ENCODE measurements at places on chromosomes 4 and X.

DNA sequence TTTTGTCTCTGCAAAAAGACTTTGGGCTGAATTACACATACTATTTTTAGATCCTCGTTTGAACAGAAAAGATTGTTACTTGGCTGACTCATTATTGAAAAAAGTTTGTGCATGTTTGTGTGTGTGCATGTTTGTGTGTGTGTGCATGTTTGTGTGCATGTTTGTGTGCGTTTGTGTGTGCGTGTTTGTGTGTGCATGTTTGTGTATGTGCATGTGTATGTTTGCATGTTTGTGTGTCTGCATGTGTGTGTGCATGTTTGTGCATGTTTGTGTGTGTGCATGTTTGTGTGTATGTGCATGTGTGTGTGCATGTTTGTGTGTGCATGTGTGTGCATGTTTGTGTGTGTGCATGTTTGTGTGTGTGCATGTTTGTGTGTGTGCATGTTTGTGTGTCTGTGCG lies 201.1 kb upstream of the FAT1 start:
- no peak for DNase-seq

GRCh38 chr4:26132858-26133257 lies 188.0 kb upstream of the RBPJ start:
- DNase-seq: no peak

- no peak for DNase-seq
These were observed 20.4 kb downstream of the MSMO1 start for GRCh38 chr4:165347647-165348569.

DNA sequence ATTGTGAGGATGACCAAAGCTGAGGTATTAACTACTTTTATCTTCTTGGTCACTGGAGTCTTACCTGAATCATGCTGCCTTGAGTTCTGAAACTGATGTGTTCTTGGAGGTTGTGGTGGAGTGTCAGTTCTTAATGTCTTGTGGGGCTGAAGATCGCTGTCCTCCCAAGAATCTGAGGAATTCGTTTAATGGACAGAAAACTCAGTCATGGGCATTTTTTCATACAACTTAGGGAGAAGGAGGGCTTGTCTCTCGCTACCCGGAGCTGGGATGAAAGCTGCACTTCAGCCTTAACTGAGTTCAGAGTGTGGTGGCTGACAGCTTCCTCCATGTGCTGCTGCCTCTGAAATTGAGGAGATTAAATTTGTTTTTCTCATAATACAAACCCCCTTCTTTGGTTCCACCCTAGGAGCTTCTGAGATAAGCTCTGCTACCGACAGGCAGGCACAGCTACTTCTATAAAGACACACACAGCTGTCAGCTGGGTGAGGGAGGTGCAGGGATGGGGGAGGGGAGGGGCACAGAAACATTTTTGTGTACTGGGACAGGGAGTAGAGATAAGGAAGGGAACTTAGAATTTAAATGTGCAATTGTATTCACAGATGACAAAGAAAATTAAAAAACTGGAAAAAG lies 30.8 kb downstream of the RBBP7 start:
- DNase-seq: no peak

DNA sequence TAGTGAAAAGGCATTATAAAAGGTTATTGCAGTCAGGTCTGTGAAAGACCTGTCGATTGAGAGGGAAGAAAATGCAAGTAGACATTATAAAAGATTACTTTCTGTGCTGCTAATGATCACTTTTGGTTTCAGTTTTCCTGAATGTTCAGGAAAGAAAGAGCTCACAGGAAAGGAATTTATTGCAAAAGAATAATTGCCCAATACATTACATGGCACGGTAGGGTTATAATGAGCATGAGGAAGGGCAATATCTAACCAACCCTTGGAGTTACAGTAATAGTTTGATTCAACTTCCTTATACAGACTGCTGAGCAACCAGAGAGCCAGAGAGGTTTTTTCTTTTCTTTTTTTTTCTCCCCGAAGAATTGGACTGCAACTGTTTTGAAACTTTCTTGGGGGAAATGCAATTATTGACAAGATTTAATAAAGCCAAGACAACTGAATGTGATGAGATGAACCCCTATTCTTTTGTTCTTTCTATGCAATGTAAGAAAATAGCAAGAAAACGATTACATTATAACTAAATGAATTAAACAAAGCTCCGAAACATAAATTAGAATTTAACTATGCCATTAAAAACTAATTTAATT lies 247.0 kb downstream of the C4orf33 start:
- no peak for DNase-seq

GRCh38 chr4:144547678-144548298 lies 98.2 kb upstream of the HHIP start:
- DNase-seq: no peak

GRCh38 chrX:46279925-46280313 lies 265.3 kb downstream of the ZNF674 start:
- no peak for DNase-seq

DNA sequence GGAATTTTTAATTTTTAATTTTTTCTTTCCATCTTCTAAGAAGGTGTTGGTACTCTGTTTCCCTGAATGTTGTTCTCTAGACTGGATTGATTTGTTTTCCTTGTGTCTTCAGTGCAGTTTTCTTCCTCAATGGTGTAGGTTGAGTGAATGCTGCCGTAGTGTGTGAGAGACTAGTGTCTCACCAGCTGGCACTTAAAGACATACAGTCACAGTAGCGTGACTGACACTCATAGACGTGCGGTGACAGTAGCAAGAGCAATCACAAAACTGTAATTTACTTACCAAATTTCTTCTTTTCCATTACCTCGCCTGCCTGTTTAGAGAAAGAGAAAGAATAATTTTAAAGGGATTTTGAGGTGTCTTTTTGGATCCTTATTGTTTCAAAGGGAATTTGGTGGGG lies 21.4 kb upstream of the PGM2 start:
- no peak for DNase-seq

DNA sequence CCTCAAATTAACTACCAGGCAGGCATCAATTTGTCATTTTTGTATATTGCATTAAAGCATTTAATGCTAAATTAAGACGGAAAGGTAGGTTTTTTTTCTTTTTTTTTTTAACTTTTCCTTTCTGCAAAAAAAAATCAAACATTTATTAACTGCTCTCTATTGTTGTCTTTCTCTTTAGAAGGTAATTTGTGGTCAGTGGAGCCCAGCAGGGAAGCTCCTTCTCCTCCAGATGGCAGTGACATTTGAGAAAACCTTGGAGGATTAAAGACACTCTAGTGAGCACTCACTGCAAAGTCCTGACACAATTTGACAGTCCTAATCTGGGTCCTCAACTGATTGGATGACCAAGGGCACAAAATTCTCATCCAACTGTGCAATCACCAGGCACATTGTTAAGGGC lies 102.4 kb downstream of the SLIT2 start:
- DNase-seq: no peak

DNA sequence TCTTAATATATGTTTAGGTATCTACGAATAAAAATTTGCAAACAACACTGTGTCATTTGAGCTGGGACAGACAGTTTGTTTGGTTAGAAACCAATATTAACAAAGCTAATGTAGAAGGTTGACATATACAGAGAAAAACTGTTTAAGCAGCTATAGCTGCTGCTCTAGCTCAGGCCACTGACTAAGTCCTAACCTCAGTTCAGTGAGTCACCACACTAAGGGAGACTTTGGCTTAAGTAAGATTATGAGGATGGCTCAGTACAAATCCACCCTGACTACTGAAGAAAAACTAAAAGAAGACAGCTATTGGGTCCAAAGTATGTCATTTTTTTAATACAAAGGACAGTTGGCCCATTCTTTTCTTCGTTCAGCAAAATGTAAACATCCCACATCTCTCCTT lies 717.3 kb upstream of the ACTRT1 start:
- DNase-seq: no peak

DNA sequence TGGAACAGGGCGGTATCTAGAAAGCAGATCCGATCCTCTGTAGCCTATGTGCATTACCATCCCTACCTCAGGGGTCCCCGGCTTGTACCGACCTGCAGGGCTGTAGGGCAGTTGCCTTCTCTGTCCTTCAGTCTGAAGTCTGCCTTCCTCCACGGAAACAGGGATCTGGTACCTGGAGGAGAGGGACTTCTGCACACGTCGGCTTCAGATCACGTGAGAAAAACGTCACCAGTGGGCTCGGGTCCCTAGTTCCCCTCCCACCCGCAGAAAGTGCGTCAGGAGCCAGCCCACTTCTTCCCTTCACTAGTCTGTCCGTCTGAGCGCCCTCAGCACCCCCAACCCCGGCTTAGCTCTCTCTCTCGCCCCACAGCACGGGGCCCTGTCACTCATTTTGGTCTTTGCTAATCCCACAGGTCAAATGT lies at the start of gene TCEAL5:
Gene TCEAL5 (minus strand): TSS at position 170 of the 422 bp plus-strand sequence. CDS start 2,187 bp downstream, outside the sequence.
- no peak for DNase-seq

DNA sequence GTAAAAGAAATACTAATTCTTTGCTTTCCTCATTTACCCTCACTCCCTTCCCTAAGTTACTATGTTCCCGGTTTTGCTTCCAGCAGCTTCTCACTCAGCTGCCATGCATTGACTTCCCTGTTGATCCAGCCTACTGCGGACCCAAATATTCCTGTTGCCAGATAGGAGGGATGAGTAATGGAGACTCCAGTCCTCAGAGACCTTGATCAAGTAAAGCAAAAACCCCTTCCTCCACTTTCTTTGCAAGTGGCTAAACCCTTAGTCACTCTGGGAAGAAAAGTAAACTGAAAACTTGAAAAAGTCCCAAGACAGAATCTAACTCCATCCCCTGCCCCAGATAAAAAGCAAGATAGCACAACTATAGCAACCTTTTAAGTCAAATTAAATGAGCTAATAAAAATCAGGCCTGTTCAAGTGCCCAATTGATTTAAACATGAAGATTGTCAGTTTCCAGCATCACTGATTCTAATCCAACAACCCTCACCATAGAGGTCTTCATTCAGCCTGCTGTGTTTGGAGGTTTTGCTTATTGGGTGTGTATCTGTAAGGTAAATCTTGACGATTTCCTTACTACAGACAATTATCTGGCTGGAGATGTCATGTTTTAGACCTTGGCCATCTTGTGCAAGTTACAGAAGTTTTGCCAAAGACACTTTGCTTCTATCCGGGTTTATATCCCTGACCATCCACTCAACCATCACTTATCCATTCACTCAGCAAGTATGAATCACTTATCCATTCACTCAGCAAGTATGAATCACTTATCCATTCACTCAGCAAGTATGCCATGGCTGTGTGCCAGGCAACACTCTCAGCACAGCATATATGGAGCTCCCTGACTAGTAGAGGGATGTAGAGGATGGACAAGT lies 17.6 kb downstream of the FGFBP1 start:
- DNase-seq: no peak

DNA sequence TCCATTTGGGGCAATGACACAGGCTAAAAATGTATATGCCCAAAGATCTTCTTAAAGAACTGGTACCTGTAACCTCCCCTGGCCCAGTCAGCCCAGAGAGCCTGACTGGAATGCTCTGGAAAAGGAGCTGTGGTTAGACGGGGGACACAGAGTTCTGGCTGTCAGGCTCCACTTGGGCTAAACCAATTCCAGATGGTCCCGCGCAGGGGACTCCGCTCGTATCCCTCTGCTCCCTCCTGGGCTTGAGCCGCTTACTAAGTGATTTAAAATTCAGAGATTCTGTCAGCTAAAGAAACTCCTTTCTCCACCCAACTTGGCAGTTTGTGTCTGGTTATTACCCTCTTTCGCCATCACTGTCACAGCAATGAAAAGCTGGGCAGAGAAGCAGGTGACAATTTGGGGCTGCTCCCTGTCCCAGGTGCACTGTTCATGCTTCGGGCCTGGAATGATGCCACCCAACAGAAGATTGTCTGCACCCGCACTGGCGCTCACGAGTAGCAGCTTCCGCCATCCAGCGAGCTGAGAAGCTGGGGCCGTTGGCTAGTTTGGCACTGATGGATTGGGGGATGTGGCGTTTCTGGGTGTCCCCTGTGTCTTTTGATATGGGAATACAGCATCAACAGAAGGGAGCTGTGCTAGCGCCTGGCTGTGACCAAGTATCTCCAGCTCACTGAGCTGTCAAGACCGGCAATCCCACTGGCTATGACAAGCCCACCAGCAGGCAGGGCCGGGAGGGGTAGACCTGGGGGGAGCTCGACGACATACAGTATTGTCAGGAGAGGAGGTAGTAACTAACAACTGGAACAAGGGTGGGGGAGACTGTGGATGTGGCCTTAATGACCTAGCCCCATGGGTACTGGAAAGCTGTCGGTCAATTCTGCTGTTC lies 6.7 kb upstream of the IRAK1 start:
- DNase-seq: no peak

- DNase-seq: no peak
These were observed 572.5 kb downstream of the MAGEB5 start for GRCh38 chrX:26788402-26788998.

- no peak for DNase-seq
These were observed 46.6 kb downstream of the TSPAN7 start for GRCh38 chrX:38607976-38608375.

Data from stimulated activated CD4-positive, alpha-beta T cell treated with anti-CD3 and anti-CD28 coated beads, Interleukin-2, amount 100 ng/mL, for 24 hours (primary cell).